ENCODE measurements at places on chromosomes 7 and 10. TPM values are rescaled to one million over a fixed set of nuclear protein-coding genes. Genes with fewer than 3 reads are reported as not detected.

The FAM180A gene
- total RNA-seq, result 2.8 TPM

DNA sequence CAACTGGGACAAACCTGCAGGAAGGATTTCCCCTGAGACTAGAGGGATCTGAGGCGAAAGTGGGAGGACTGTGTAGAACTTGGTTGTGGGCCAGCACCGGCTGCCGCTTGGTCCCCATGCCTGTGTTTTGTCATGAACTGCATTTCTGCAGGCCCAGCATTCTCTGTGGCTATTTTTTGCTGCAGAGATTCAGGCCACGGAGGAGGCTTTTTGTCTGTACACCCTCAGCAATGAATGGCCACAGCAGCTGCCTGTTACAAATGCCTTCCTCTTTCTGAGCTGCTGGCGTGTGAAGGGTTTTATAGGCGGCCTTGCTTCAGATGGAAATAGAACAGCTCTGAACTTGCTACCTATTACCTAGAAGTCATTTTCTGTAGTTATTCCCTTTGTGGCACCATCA is 164.4 kb downstream of the SH2D4B start:
- no peaks in the 10 kb centered on the region for H3K36me3 ChIP-seq
- no peak overlapping the region for H3K27ac ChIP-seq
- no peaks in the 10 kb centered on the region for H3K4me1 ChIP-seq
- no peaks in the 10 kb centered on the region for H3K27me3 ChIP-seq

The GNGT1 gene
- total RNA-seq, result not detected

GRCh38 chr7:40077849-40078248 is 56.6 kb downstream of the MPLKIP start:
- H3K27ac ChIP-seq, result peak overlapping the region; percentile 10
- peaks cover 26% of the 10 kb centered on the region for H3K36me3 ChIP-seq
- no peak overlapping the region for H3K4me3 ChIP-seq
- no peak for DNase-seq

GRCh38 chr7:55573234-55573900 is 1.1 kb upstream of the VOPP1 start:
- no peak for DNase-seq
- H3K4me1 ChIP-seq, result peaks cover 33% of the 10 kb centered on the region
- H3K36me3 ChIP-seq, result no peaks in the 10 kb centered on the region

- H3K4me3 ChIP-seq, result no peak overlapping the region
- no peaks in the 10 kb centered on the region for H3K36me3 ChIP-seq
- H3K27me3 ChIP-seq, result no peaks in the 10 kb centered on the region
- peaks cover 40% of the 10 kb centered on the region for H3K4me1 ChIP-seq
- H3K27ac ChIP-seq, result peak overlapping the region; percentile 78
- DNase-seq, result no peak
Measured at GRCh38 chr10:24465124-24465874, 256.4 kb downstream of the KIAA1217 start.

DNA sequence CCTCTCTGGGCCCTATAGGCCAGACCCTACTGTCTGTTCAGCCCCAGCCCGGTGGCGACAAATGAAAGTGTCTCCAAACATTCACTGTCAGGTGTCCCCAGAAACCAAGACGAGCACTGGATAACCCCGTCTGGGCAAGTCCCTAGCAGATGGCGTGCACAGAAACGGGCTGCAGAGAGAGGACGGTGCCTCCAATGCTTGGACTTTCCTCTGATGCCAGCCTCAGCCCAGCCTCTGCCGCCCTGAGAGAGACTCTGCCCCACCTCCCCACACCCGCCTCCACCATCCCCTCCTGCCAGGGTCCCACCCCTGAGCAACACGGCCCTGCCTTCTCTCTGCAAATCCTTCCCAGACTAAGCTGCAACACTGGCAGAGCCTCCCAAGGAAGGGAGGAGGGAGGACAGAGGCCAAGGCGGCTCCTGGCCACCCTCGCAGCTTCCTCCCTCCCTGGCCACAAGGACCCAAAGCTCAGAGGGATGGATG is 7.4 kb upstream of the LFNG start:
- H3K4me1 ChIP-seq, result peaks cover 52% of the 10 kb centered on the region
- H3K36me3 ChIP-seq, result no peaks in the 10 kb centered on the region

The MIOS gene
- 14.0 TPM for total RNA-seq

GRCh38 chr7:25841575-25841974 is 310.4 kb upstream of the NFE2L3 start:
- no peak overlapping the region for H3K4me3 ChIP-seq
- H3K4me1 ChIP-seq, result no peaks in the 10 kb centered on the region
- no peak for DNase-seq
- no peaks in the 10 kb centered on the region for H3K27me3 ChIP-seq
- H3K36me3 ChIP-seq, result no peaks in the 10 kb centered on the region
- H3K27ac ChIP-seq, result no peak overlapping the region

The TUBB8 gene
- not detected for total RNA-seq

DNA sequence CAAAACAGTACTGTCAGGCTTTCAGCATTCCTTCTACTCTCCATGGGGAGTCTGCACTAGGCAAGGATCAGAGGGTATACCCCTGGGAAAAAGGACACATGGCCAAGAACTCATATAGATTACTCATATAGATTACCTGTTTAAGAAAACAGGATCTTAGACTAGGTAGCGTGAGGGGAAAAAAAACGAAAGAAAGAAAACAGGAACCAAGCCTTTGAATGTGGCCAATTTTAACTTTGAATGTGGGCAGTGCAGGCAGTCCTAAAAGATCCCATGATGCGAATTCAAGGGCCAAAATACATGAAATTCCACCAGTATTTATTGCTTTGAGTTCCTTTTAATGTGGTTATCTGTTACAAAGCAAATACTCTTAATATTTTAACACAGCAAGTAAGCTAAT is 108.6 kb upstream of the TAC1 start:
- H3K27me3 ChIP-seq, result no peaks in the 10 kb centered on the region
- H3K36me3 ChIP-seq, result no peaks in the 10 kb centered on the region
- no peak for DNase-seq
- H3K4me1 ChIP-seq, result no peaks in the 10 kb centered on the region

The PNLIPRP1 gene
- not detected for total RNA-seq

- no peak overlapping the region for H3K4me3 ChIP-seq
- no peaks in the 10 kb centered on the region for H3K4me1 ChIP-seq
- H3K27me3 ChIP-seq, result no peaks in the 10 kb centered on the region
- DNase-seq, result no peak
- no peak overlapping the region for H3K27ac ChIP-seq
Measured at GRCh38 chr10:32538256-32538655, 92.3 kb downstream of the CCDC7 start.

The MOGAT3 gene
- total RNA-seq, result not detected

- no peak overlapping the region for H3K4me3 ChIP-seq
- H3K4me1 ChIP-seq, result peaks cover 62% of the 10 kb centered on the region
- no peak overlapping the region for H3K27ac ChIP-seq
- H3K27me3 ChIP-seq, result peaks cover 29% of the 10 kb centered on the region
- no peak for DNase-seq
- H3K36me3 ChIP-seq, result no peaks in the 10 kb centered on the region
Measured at GRCh38 chr10:101221963-101222531, 7.2 kb downstream of the LBX1 start.

DNA sequence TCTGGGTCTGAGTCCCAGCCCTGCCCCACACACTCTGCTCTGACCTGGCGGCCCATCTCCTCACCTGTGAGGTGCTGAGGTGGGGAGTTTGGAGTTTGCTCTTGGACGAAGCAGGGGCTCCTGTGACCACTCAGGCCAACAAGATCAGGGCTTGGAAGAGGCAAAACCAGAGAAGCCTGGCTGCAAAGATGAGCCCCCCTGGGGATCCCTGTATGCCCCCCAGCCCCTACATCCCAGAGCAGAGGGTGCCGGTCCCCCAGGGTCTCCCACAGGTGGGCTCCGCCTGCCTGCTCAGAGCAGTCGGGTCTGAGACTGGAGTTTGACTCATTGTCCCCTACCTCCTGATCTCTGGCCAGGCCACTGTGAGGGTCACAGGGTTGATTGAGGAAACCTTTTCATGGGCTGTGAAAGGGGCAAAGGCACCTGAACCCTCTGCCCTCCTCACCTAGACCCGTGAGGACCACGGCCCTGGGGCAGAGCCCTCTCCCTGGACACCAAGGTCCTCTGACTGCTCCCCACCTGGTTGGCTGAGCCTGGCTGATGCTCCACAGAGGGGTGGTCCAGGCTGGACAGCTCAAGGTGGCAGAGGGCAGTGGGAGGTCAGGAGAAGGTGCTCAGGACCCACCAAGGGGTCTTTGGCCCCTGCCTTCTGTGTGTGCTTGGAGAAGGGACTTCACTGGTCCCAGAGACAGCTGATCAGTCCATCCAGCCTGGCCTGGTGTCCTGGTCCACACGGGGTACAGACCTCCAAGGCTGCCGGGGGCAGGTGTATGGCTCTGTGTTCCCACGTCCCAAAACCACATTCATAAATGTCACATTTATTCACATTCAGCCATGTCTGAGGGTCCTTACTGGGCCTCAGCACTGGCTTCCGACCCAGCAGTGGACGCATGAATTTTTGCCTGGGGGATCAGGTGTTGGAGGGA is 9.1 kb upstream of the SCART1 start:
- H3K4me3 ChIP-seq, result no peak overlapping the region
- no peaks in the 10 kb centered on the region for H3K4me1 ChIP-seq
- no peaks in the 10 kb centered on the region for H3K27me3 ChIP-seq

DNA sequence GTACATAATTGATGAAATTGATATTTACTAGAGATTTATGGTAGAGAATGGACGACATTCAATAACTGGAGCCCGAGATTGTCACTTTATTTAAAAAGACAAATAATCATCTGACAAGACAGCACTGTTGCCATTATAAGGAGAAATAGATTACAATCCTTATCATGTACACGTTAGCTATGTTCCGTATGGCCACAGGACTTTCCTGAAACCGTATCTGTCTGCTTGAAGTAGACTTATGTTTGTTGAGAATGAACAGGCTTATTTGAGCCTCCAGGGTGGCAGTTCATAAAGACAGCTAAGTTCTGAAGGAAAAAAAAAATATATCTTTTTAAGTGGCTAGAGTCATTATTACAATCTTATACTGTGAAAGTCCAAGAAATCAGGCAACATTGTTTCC is 317.2 kb downstream of the BICC1 start:
- H3K4me1 ChIP-seq, result peaks cover 6% of the 10 kb centered on the region
- H3K27ac ChIP-seq, result no peak overlapping the region
- H3K36me3 ChIP-seq, result no peaks in the 10 kb centered on the region

- H3K36me3 ChIP-seq, result no peaks in the 10 kb centered on the region
- peak overlapping the region; percentile 4 for H3K27ac ChIP-seq
- H3K4me1 ChIP-seq, result peaks cover 3% of the 10 kb centered on the region
- H3K4me3 ChIP-seq, result no peak overlapping the region
Measured at GRCh38 chr10:69729326-69730048, 72.2 kb upstream of the COL13A1 start.

DNA sequence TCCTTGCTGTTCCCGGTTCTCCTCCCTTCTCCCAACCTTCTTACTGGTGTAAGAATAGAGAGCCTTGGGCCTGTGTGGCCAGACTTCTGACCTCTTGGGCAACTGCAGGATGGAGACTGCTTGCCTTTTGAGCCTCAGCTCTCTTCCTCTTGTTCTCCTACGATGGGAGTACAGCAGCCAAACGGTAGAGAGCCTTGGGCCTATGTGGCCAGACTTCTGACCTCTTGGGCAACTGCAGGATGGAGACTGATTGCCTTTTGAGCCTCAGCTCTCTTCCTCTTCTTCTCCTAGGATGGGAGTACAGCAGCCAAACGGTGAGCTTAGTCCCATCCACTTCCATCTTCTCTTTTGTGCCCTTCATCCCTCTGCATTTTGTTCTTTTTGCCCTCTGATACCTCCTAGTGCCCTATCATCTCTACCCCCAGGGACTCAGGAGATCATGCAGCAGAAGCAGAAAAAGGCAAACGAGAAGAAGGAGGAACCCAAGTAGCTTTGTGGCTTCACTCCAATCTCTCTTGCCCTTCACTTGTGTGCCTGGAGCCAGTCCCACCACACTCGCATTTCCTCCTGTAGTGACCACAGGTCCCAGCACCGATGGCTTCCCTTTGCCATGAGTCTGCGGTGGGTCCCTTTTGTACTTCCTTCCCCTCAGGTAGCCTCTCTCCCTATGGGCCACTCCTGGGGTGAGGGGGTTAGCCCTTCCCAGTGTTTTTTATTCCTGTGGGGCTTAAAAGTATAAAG is 15.3 kb downstream of the SLC25A13 start:
- no peak for DNase-seq
- no peaks in the 10 kb centered on the region for H3K36me3 ChIP-seq
- no peak overlapping the region for H3K4me3 ChIP-seq
- peaks cover 46% of the 10 kb centered on the region for H3K4me1 ChIP-seq

- DNase-seq, result no peak
- no peaks in the 10 kb centered on the region for H3K27me3 ChIP-seq
- no peak overlapping the region for H3K4me3 ChIP-seq
Measured at GRCh38 chr10:130171196-130171595, 35.0 kb downstream of the GLRX3 start.

The CYP2C19 gene
- not detected for total RNA-seq

GRCh38 chr7:21639206-21639868 is 96.5 kb downstream of the DNAH11 start:
- no peaks in the 10 kb centered on the region for H3K27me3 ChIP-seq
- H3K4me3 ChIP-seq, result no peak overlapping the region
- DNase-seq, result no peak
- H3K36me3 ChIP-seq, result no peaks in the 10 kb centered on the region
- no peaks in the 10 kb centered on the region for H3K4me1 ChIP-seq

The AKR1C4 gene
- total RNA-seq, result not detected

DNA sequence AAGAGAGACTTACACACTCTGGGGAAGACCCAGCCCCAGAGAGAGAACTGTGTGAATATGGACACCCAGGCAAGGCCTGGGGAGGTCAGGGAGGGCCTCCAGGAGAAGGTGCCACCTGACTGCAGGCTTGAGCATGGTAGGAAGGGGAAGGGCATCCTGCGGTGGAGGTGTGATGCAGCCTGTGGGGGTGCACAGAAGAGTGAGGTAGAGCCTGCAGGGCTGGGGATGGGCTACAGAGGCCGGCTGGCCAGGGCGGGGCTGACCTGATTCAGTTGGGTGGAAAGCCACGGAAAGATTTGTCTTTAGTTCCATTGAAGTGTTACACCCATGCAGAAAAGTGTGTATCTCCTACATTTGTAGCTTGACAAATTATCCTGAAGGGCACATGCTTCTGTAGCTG is 47.6 kb downstream of the ZMIZ1 start:
- peaks cover 53% of the 10 kb centered on the region for H3K4me1 ChIP-seq
- no peak overlapping the region for H3K4me3 ChIP-seq
- no peaks in the 10 kb centered on the region for H3K27me3 ChIP-seq
- no peak for DNase-seq
- no peaks in the 10 kb centered on the region for H3K36me3 ChIP-seq

GRCh38 chr10:86402283-86402941 is 35.8 kb upstream of the GRID1 start:
- H3K36me3 ChIP-seq, result no peaks in the 10 kb centered on the region
- H3K27ac ChIP-seq, result no peak overlapping the region
- peaks cover 28% of the 10 kb centered on the region for H3K4me1 ChIP-seq
- no peak overlapping the region for H3K4me3 ChIP-seq
- DNase-seq, result no peak

The GBF1 gene
- total RNA-seq, result 43.0 TPM

The CHN2 gene
- total RNA-seq, result 11.9 TPM

GRCh38 chr10:36171953-36172940 is 530.2 kb upstream of the FZD8 start:
- no peaks in the 10 kb centered on the region for H3K27me3 ChIP-seq
- no peak for DNase-seq
- no peaks in the 10 kb centered on the region for H3K36me3 ChIP-seq
- no peak overlapping the region for H3K4me3 ChIP-seq
- H3K27ac ChIP-seq, result no peak overlapping the region
